Occipital lobe (tissue), 3 donors: ENCODE measurements at places on chromosomes 13 and 19.

DNA sequence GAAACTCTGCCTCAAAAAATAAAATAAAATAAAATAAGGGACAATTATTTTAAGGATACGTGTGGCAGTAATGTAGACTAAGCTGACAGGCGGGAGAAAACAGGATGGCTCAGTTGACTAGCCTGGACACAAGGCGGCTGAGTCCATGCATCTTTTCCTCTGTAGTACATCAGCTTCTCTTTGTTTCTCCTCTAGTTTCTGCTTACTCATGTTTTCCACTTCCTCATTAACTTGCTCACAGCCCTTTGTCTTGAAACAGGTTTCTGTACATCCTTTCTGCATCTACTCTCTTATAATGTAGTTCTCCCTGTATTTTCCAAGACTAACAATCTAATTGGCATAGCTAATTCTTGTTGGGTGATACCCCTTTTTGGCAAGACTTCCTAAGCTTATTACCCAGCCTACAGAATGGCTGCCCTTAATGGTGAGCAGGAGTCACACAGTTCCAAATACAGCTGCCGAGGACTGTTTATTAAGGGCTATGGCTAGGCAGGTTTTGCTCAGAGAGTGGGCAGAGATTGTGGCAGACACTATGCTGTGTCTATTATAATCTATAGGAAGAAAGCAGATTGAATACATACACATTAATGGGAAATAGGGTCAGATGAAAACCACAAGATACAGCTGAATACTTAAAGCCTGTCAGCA lies 58.7 kb upstream of the KLF5 start:
- no peak for DNase-seq

DNA sequence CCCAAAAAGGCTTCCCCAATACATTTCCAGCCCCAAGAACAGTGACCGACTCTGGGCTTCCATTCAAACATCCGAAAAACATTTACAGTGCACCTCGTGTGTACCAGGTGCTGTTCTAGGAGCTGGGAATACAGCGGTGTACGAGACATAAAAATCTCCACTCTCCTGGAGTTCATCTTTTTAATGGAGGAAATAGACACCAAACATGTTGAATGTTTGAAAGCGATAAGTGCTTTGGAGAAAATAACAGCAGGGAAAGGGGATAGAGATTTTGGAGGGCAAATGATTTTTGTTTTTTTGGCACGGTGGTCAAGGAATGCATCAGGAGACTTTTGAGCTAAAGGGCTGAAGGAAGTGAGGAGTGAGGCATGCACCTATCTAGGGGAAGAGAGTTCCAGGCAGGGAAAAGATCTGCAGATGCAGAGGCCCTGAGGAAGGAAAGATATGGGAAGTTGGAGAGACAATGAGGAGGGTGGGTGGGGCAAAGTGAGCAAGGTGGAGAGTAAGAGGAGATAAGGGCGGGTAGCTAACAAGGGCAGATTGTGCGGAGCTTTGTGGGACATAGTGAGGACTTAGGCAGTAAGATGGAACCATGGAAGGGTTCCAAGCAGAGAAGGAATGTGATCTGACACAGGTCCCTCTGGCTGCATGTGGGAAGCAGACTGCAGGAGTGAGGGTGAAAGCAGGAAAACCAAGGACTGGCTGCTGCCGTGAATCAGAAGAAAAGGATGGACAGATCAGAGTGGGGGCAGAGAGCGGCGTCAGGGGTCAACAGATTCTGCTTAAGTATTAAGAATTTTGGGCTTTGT lies 703 bp upstream of the FBL start:
- no peak for DNase-seq

GRCh38 chr13:103961129-103961528 lies 894.9 kb upstream of the SLC10A2 start:
- DNase-seq = no peak

GRCh38 chr19:18975011-18975410 lies 34.0 kb upstream of the HOMER3 start:
- DNase-seq = no peak

- peak; percentile 28 for DNase-seq
Observed at GRCh38 chr19:41887711-41888382, 4.9 kb downstream of the ARHGEF1 start.

- peak; percentile 52 for DNase-seq
Observed at GRCh38 chr19:3268326-3268725, 43.9 kb downstream of the CELF5 start.

DNA sequence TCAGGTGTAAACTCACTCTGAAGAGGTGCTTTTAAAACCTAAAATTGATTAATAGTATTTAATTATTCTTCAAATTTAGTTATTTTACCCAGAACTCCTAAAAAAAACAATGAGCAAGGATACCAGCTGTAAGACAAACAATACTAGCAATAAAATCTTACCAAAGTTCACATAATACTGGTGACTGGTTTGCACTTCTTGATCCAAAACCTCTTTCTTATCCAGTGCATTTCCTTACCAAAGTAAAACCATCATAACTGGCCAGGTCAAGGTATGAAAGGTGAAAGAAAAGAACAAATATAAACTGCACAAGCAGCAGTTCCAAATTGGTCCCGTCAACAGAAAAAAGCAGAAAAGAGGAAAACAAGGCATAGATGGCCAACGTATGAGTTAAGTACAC lies 62.7 kb downstream of the PSPC1 start:
- no peak for DNase-seq

- DNase-seq = no peak
Observed at GRCh38 chr19:50998061-50998460, 3.3 kb downstream of the KLK8 start.

- no peak for DNase-seq
Observed at GRCh38 chr19:5600797-5601196, 21.8 kb downstream of the SAFB2 start.

- DNase-seq = no peak
Observed at GRCh38 chr13:84686973-84687372, 804.7 kb upstream of the SLITRK1 start.

DNA sequence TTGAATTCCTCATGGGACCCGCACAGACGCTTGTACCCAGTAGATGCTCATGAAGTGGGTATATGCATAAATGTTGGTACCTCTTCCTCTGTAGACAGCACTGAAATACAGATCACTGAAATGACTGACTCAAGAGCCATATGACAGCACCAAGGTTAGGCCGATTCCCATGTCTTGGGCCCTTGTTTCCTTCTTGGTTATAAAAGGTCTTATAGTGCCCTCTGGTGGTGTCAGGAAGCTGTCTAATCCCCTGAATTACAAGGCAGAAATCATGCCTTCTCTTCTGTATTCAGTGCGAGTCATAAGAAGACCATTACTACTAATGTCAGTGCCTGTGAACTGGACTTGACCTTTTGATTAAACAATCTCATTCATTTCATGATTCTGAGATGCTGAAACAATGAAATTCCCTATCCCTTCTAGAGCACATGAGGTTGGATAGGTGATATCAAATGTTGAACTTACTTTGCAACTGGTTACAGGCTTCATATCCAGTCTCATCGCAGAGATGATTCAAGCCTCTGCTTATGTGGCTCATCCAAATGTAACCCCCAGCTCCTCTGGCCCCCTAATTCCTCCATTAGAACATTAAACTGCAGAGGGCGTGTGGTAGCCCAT lies 59.7 kb downstream of the SPATA13 start:
- DNase-seq = no peak

GRCh38 chr13:112905619-112905989 lies 63.4 kb upstream of the MCF2L start:
- DNase-seq = no peak

DNA sequence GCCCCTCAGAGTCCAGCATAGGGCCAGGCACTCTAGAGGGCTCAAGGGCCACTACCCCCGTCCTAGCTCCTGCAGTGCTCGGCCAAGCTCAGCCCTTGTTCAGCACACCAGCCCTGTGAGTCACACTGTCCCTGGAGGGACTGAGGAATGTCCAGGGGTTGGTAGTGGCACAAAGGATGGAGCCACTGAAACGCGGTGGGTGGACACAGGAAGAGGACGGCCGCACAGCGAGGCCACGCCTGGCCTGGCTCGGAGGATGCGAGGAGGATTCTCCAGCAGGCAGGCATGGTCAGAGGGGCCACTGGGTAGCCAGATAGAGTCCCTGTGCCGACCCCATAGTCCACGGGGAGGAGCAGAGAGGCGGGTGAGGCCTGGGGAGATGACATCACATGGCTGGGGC lies 45.7 kb downstream of the C1QTNF9 start:
- no peak for DNase-seq

GRCh38 chr19:45070861-45071544 lies 5.3 kb downstream of the ZNF296 start:
- no peak for DNase-seq

DNA sequence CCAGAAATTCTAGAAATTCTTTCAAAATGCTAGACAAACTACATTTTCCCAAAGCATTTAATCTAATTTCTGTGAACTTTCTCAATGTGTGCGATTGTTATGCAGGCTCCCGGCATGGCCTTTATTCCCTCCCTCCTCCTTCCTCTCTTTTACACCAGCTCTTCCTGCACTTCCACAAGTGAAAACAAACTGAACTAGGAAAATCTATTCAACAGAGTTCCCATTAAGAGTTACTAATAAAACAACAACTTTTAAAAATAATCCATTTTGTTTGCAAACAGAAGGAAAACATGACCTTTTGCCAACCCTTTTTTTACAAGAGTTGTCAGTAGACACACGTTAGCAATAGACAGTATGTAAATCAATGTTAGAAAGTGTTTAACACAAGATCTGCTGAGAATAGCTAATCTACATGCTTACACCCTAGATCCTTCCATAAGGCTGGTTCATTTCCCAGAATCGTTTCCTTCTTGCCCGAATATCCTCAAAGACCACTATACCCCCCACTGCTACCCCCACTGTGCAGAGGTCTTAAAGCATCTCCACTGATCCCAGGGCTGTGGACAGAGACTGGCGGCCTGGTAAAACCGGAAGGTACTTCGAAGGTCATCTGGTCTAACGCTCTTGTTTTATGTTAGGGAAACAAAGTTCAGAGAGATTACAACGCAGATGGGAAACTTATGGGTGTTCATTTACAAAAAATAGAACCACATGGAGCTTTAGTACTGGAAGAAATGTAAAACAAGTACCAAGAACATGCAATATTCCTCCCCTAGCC lies 98.0 kb downstream of the FOXO1 start:
- no peak for DNase-seq

DNA sequence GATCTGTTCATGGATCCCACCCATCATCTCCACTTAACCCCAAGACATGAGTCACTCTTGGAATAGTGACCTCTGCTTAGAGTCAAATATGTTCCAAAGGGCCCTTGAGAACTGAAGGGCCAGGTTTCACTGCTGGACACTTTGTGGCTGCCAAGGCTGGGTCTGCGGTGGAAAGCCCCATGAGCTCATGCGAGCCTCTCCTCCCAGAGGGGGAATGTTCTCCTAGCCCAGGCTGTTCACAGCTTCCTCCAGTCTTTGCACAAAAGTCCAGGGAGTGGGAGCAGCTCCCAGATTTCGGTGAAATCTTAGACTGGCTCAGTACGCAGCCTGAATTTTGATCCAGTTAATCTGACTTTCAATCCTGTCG lies 732 bp upstream of the DCLK1 start:
- DNase-seq = peak; percentile 50

- no peak for DNase-seq
Observed at GRCh38 chr19:20968092-20968491, 45.0 kb downstream of the ZNF85 start.

- no peak for DNase-seq
Observed at GRCh38 chr19:55080121-55080967, 4.7 kb downstream of the EPS8L1 start.

GRCh38 chr13:111668451-111668850 lies 348.0 kb downstream of the TEX29 start:
- no peak for DNase-seq

- no peak for DNase-seq
Observed at GRCh38 chr13:101838323-101838722, 385.8 kb downstream of the ITGBL1 start.

GRCh38 chr13:99648066-99648665 lies 146.9 kb downstream of the TM9SF2 start:
- DNase-seq = no peak

- no peak for DNase-seq
Observed at GRCh38 chr19:17394891-17395415, 957 bp upstream of the CCDC194 start.

GRCh38 chr19:43452582-43452981 lies 12.8 kb downstream of the LYPD3 start:
- DNase-seq = no peak

- no peak for DNase-seq
Observed at GRCh38 chr19:45087531-45087930, 5.4 kb upstream of the PPP1R37 start.

DNA sequence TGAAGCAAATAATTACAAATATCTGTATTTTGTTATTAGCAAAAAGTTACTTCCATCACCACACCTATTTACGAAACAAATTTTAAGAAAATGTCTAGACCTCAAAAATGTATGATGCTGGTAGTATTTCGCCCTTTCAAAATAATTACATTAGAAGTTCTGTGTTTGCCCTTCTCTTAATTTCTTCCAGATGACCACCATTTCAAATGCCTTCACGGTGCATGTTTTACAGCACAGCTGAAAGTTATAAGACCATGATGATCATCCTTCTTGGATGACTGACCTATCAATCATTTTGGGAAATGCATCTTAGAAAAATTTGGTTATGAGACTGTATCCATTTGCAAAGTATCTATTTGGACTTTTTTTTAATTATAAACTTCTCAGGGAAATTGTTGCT lies 390.8 kb downstream of the SLITRK6 start:
- DNase-seq = no peak

DNA sequence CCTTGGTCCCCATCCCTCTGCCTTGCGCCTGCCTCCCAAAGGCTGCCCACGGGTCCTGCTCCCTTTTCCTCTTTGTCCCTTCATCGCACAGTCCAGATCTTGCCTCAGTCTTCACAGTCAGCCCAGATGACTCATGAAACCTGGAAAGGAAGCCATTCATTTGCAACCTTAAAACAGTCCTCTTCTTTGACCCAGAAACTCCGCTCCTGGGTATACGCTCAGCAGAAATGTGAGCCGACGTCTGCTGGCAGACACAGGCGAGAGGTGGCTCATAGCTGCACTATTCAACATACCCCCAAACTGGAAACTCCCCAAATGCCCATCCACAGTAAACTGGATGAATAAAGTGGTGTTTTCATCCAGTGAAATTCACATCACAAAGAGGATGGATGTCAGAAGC lies 13.6 kb upstream of the PEPD start:
- DNase-seq = no peak

DNA sequence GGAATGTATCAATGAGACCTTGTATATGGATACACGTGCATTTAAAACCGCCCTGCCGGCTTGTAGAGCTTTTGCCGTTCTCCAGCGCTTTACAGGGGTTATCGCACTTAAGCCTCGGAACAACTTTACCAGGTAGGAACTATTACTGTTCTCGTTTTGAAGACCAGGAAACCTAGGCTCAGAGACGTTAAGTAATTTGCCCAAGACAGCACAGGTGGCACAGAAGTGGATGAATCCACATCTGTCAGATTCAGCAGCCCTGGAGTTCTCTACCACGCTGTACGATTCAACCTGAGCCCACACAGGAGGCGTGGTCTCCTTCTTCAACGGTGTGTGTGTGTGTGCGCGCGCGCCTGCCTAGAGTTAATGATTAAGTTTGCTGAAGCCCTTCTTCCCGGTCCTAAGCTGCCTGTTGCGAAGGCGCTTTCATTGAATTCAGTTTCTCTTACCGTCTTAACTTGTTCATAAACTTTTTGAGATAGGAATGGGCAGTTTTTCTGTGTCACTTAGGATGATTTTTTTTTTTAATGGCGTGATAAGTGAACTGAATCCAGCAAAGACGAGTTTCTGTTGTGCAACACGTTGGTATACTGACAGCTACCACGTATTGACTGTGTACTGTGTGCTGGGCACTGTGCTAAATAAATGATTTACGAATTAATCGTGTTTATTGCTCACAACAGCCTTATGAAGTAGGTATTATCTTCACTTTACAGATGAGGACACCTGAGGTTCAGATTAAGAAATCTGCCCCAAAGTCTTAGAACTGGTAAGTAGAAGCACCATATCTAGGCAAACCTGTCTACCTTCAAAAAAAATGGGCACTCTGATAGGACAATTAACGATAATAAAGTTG lies 67.4 kb downstream of the KCNRG start:
- DNase-seq = peak; percentile 12
